ENCODE measurements at places on chromosomes 16 and 17. TPM values are rescaled to one million over a fixed set of nuclear protein-coding genes. Genes with fewer than 3 reads are reported as not detected.

CWC25 gene
- total RNA-seq, result 80.3 TPM

DNA sequence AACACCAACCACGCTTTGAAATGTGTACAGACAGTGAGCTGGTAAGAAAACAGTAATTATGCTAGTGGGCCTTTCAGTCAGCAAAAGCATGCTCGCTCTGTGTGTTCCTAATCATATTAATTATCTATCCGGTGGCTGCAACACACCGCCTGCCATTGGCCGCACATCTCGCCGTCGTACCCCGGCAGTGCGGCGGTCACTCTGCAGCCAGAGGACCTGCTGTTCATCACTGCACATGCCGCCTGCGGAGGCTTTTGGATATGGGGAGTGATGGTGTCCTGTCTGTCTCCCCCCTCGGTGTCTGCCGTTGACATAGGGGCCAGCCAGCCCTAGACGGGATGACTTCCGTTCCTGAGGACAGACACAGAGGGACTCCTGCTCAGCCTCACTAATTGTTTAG is 68.5 kb downstream of the RPA1 start:
- no peak for DNase-seq

CASKIN1 gene
- 0.06 TPM for total RNA-seq

TBC1D3D gene
- total RNA-seq, result not detected

DNA sequence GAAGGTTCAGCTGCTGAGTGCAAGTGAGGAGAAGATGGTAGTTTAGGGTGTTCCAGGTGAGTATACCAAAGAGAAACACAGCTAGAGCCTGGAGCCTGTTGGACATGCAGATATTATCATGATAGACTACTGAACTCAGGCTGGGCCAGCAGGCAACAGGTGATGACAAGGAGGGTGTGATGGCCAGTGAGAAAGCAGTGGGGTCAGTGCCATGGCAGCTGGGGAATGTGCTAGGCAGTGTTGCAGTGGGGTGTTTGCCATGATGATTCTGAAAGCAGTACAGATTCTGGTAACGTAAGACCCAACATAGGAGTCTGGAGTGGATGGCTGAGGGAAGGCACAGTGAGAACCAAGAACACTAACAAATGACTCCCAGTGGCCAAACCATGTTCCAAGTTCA is 57.4 kb downstream of the SHISA6 start:
- no peak for DNase-seq

DNA sequence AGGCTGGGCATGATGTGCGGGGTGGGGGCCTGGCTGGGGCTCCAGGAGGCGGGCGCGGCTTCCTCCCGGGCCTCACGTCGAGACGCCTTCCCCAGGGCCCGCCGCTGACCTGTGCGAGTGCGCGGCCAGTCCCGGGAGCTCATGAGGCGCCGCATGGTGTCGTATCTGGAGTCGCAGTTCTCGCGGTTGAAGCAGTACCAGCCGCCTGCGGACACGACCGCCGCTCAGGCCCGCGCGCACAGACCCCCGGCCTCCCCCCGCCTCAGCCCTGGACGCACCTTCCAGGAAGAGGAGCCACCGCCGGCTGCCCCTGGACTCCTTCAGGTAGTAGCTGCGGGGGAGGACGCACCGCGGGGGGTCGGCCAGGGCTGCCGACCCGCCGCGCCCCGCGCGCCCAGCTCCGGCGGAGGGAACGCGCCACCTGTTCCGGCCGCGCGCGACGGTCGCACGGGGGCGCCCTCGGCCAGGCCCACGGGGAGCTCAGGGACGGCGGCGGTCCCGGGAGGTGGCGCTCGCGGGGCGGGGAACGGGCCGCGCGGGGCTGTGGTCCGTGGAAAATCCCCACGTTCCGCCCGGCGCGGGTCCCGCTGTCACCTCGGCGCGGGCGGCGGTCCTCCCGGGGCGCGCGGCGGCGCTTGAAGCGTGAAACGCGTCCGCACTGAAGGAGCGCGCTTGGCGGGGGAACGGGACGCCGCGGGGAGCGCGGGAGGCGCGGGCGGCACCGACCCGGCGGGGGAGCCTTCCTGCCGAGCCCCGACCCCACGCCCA is 1.4 kb downstream of the NOTUM start:
- peak; percentile 81 for DNase-seq

GRCh38 chr16:86740298-86740697 is 161.9 kb downstream of the FOXL1 start:
- DNase-seq, result no peak

ANKS3 gene
- total RNA-seq, result 8.6 TPM

DNA sequence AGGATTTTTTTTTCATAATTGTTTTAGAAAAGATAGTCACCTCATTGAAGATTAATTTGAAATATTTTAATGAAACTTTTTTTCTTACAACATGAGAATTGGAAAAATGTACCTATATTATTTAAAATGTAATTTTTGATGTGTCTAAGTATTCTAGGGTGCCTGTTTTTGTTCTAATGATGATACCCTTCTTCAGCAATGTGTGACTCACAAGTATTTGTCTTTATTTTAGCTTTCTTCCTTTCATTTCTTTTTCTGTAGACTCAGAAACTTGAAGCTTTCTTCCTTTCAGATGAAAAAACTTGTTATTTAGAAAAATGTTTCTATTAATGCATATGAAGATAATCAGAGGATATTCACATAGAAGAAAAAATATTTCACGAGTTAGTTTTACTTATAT is 231.8 kb downstream of the BCAS3 start:
- no peak for DNase-seq

GRCh38 chr16:30903596-30903995 is 7.2 kb downstream of the CTF1 start:
- peak; percentile 48 for DNase-seq

- DNase-seq, result no peak
These were observed 101.5 kb downstream of the ZNF778 start for GRCh38 chr16:89318871-89319630.

- no peak for DNase-seq
These were observed 5.7 kb downstream of the TK2 start for GRCh38 chr16:66544016-66544757.

SOCS7 gene
- total RNA-seq, result 10.6 TPM

CTCF gene
- 42.1 TPM for total RNA-seq
